ENCODE measurements at places on chromosomes 4 and X. TPM values are rescaled to one million over a fixed set of nuclear protein-coding genes. Genes with fewer than 3 reads are reported as not detected.

The RS1 gene
- total RNA-seq = not detected

The DOK7 gene
- not detected for total RNA-seq

The KIT gene
- 0.20 TPM for total RNA-seq

The PDGFRA gene
- not detected for total RNA-seq

The FAM9B gene
- not detected for total RNA-seq

The TACR3 gene
- not detected for total RNA-seq

The SMIM10 gene
- 1.4 TPM for total RNA-seq

The CXCR3 gene
- 69.3 TPM for total RNA-seq

The ATP10D gene
- total RNA-seq = 6.3 TPM

The ANOS1 gene
- not detected for total RNA-seq

The EPHA5 gene
- not detected for total RNA-seq

The GABRE gene
- not detected for total RNA-seq

- H3K4me3 ChIP-seq = no peak overlapping the region
- H3K27me3 ChIP-seq = no peaks in the 10 kb centered on the region
- no peak overlapping the region for H3K27ac ChIP-seq
- no peaks in the 10 kb centered on the region for H3K36me3 ChIP-seq
- DNase-seq = no peak
Measured at GRCh38 chr4:4428966-4429875, 42.3 kb downstream of the NSG1 start.

DNA sequence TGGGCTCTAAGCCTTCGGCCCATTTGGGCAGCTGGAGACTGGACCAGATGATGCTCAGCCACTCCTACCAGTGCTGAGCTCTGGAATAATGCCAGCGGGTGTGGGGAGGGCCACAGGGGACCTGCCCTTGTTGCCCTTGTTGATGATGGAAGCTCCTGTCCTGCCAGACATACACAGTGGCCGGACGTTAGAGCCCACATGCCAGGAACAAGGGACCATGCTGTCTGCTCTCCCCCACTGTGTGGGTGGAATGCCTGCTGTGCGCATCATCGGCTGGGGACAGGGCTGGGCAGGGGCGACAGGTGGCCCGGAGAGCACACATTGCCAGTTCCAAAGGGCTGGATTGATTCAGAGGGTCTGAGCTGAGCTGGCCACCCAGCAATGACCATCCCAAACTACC lies 2.0 kb downstream of the ABLIM2 start:
- no peaks in the 10 kb centered on the region for H3K36me3 ChIP-seq
- no peak overlapping the region for H3K4me3 ChIP-seq
- DNase-seq = no peak
- no peaks in the 10 kb centered on the region for H3K27me3 ChIP-seq

GRCh38 chr4:8110071-8110986 lies 48.3 kb downstream of the ABLIM2 start:
- H3K4me3 ChIP-seq = no peak overlapping the region
- H3K36me3 ChIP-seq = no peaks in the 10 kb centered on the region
- H3K27ac ChIP-seq = no peak overlapping the region
- no peaks in the 10 kb centered on the region for H3K27me3 ChIP-seq
- DNase-seq = no peak

DNA sequence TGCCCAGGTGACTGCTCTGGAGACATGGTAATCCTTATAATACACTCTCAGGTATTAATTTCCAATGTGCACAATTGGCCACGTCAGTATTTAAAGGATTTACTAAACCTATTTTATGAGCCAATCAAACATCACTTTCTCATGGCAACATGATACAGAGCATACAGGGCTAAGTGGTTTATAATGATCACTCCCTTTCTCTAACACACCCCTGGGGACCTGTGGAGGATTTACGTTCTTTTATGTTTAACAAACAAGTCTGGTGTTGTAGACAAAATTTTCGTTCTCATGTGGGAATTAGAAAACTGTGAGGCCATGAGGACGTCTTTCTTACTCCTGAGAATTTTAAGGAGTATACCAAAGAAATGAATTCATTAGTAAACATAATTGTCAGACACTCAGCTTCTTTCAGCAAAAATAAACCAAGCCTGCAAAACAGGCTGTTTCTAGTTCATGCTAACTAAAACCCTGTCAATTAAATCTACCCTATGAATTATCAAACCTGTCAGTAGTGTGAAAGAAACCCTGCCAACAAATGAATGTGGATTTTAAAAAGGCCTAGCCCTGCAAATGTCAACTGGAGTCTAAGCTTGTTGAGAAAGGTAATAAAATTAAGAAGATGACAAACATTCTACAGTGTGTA lies 155.8 kb downstream of the PDGFC start:
- DNase-seq = no peak
- no peak overlapping the region for H3K27ac ChIP-seq
- H3K27me3 ChIP-seq = no peaks in the 10 kb centered on the region
- no peaks in the 10 kb centered on the region for H3K36me3 ChIP-seq
- no peak overlapping the region for H3K4me3 ChIP-seq

DNA sequence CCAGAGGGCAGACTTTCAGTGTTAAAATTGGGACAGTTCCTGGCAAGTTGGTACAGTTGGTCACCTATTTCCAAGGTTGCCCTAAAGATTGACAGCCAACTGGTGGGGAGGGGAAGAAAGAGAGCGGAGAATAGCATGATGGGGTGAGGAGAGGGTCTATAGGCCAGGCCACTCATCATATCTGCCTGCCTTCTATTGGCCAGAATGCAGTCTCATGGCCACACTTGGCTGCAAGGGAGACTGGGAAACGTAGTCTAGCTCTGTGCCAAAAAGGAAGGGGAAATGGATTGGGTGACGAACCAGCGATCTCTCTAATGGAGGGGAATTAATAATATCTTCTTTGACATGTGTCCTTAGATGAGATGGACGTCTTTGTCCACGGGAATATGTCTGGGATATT lies 197.4 kb upstream of the ATP6AP2 start:
- no peaks in the 10 kb centered on the region for H3K27me3 ChIP-seq
- no peak overlapping the region for H3K4me3 ChIP-seq
- no peaks in the 10 kb centered on the region for H3K36me3 ChIP-seq
- no peak for DNase-seq
- no peak overlapping the region for H3K27ac ChIP-seq

GRCh38 chr4:163269869-163270268 lies 62.5 kb downstream of the NPY1R start:
- H3K4me1 ChIP-seq = no peaks in the 10 kb centered on the region
- no peak for DNase-seq
- H3K4me3 ChIP-seq = no peak overlapping the region
- no peaks in the 10 kb centered on the region for H3K36me3 ChIP-seq

- no peaks in the 10 kb centered on the region for H3K27me3 ChIP-seq
- H3K36me3 ChIP-seq = no peaks in the 10 kb centered on the region
- no peak overlapping the region for H3K4me3 ChIP-seq
- H3K27ac ChIP-seq = no peak overlapping the region
- H3K4me1 ChIP-seq = no peaks in the 10 kb centered on the region
- no peak for DNase-seq
Measured at GRCh38 chr4:150217192-150217591, 138.9 kb downstream of the DCLK2 start.

GRCh38 chr4:20030108-20030507 lies 221.6 kb upstream of the SLIT2 start:
- no peaks in the 10 kb centered on the region for H3K36me3 ChIP-seq
- H3K27me3 ChIP-seq = no peaks in the 10 kb centered on the region
- no peak for DNase-seq
- H3K4me1 ChIP-seq = no peaks in the 10 kb centered on the region
- H3K4me3 ChIP-seq = no peak overlapping the region
- H3K27ac ChIP-seq = no peak overlapping the region

DNA sequence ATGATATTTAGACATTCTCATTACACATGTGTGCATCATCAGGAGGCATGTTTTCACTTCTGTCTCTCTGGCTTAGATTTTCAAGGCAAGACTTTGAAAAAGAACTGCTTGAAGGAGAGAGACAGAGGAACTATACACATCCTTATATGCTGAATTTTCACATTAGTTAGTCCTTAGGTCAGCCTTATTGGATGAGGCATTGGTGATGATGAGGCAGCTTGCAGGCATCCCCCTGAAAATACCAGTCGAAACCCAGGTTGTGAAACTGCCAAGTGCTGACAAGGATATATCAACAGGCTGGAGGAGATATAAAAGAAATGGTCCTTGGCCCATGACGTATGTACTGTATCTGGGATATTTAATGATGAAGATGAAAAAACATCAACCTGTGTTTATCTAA lies 297.2 kb upstream of the AADAT start:
- no peak overlapping the region for H3K4me3 ChIP-seq
- H3K4me1 ChIP-seq = no peaks in the 10 kb centered on the region
- no peak for DNase-seq
- H3K27ac ChIP-seq = no peak overlapping the region

DNA sequence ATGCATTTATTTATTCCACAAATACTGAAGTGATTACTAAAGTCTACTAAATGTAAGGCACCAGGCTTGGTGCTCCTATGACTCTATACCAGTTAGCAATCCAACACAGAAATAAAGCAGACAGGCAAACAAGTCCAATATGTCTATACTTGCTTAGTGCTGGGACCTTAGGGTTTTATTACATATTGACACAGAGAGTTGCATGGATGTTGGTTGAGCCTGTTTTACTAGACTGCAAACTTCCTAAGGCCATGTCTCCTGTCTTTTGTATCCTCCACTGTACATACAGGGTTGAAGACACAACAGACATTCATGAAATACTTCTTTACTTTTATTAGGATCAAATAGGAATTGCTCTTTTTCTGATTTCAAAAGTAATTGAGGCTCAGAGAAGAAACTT lies 69.0 kb downstream of the LNX1 start:
- H3K27ac ChIP-seq = no peak overlapping the region
- no peaks in the 10 kb centered on the region for H3K36me3 ChIP-seq
- no peak overlapping the region for H3K4me3 ChIP-seq
- no peak for DNase-seq
- H3K4me1 ChIP-seq = no peaks in the 10 kb centered on the region

GRCh38 chr4:108586778-108587177 lies 33.6 kb upstream of the RPL34 start:
- no peaks in the 10 kb centered on the region for H3K27me3 ChIP-seq
- H3K4me1 ChIP-seq = no peaks in the 10 kb centered on the region
- H3K27ac ChIP-seq = no peak overlapping the region

DNA sequence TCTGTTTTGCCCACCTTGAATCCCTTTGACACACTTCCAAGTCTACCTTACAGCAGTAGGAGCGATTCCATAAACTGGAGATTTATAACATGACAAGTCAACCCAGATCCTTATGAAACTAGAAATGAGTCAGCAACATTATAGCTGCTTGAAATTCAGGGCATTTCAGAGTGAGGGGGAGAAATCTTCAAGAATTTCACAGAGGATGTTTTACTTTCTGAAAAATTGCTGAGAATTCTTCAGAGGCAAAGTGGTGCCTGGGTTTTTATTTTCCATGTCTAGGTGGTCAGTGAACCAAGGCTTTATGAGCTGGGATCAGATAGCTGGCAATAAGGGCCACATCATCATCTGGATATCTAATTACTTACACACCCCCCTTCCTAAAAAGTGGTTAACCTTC lies 119.8 kb downstream of the PPARGC1A start:
- no peak for DNase-seq
- H3K27ac ChIP-seq = no peak overlapping the region
- no peaks in the 10 kb centered on the region for H3K36me3 ChIP-seq

GRCh38 chr4:121015421-121015820 lies 56.9 kb downstream of the NDNF start:
- no peak overlapping the region for H3K27ac ChIP-seq
- DNase-seq = no peak
- no peaks in the 10 kb centered on the region for H3K27me3 ChIP-seq
